CD8-positive, alpha-beta memory T cell (primary cell): ENCODE measurements at places on chromosomes 5 and 9. TPM values are rescaled to one million over a fixed set of nuclear protein-coding genes. Genes with fewer than 3 reads are reported as not detected.

DNA sequence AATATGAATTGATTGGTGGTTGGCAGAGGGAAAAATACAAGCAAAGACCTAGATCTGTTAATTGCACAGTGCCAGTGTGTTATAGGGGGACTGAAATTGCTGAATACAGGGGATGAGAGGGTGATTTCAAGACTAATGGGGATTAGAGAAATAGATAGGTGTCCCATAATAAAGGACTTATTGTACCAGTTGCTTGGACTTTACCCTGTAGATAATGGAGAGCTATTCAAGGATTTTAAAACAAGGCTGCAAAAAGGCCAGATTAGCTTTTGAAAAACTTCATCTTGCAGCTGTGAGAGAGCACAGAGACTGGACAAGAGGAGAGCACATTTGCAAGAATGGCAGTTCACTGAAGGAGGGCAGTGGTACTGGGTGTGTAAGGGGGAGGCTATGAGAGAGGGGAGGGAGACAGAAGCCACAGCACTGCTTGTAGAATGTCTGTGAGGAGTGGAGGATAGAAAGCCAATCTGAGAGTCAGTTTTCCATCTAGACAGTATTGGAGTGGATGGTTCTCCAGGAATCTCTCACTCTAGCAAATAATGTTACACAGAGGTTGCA lies 28.8 kb upstream of the SCAMP1 start:
- DNase-seq = no peak

- peak; percentile 8 for DNase-seq
Measured at GRCh38 chr9:124255222-124255621, 2.5 kb upstream of the NEK6 start.

DNA sequence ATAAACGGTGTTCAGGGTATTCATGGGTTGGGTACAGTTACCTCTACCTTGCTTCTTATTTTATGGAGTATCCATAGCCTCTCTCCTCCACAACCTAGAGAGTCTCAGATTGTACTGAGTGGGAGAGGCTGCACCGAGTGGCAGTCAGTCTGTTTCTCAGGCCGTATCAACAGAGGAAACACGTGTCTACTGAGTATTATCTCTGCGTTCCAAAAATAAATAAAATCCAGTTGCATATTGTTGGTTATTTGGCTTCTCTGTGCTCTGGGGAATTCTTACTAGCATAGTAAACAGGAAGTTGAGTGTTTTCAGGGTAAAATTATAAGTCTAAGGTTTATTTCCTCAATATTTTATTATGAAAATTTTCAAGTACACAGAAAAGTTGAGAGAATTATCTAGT lies 231.0 kb downstream of the ARHGEF28 start:
- no peak for DNase-seq

DNA sequence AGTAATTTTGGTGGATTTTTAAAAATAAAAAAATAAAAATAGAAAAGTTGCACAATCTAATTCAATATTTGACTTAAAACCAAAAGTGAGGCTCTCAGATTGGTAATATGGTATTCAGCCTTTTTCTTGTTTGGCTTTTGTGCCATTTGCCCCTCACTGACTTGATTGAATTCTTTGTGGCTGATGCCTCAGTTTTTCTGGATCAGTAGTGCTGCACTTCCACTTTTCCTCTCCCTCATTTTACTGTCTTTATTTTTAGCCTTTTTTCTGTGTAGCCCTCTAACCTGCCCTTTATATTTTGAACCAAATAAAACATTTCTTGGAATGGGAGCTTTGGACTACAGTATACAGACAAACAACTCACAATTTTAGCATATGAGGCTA lies 3.8 kb upstream of the MSMP start:
- no peak for DNase-seq

GRCh38 chr9:131017067-131017466 lies 8.1 kb downstream of the LAMC3 start:
- no peak for DNase-seq

GRCh38 chr5:148805326-148806290 lies 20.8 kb upstream of the ADRB2 start:
- DNase-seq = no peak

- no peak for DNase-seq
Measured at GRCh38 chr5:148909766-148910165, 83.4 kb downstream of the ADRB2 start.

- DNase-seq = no peak
Measured at GRCh38 chr9:136244122-136244968, 1.3 kb downstream of the QSOX2 start.

DNA sequence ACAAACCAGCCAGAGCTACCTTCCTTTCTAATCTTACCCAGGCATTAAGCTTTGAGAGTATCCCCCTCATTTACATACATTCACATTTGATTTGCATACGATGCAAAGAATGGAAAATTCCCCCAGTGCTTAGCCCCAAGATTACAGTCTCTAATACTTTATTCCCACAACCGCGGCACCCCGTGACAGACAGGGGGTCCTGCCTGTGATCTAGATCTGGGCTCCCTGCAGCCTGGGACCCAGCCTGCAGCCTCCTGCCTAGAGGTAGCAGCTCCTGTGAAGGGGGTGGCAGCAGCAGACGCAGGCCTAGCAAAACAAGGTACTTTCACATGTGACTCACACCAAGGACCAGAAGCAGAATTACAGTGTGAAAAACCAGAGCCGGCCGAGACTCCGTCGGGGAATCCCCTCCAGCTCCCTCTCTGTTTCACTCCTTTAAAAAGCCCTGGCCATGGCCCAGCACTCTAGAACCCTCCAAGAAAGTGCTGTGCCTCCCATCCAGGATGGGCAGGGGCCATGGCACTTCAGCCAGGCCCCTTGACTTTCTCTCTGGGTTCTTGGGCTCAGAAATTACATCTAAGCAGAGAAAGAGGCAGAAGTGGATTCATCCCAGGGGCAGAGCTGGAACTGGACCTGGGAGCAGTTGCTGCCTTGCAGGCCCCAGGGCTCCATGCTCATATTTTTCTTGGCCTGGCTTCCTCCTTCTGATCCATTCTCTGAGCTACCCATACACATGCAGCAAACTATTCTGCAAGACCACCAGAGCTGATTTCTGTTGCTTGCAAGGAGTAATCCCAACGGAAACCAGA lies 14.0 kb upstream of the TCF7 start:
- peak; percentile 74 for DNase-seq

GRCh38 chr9:128098297-128099230 lies 29.0 kb downstream of the PTGES2 start:
- no peak for DNase-seq

DNA sequence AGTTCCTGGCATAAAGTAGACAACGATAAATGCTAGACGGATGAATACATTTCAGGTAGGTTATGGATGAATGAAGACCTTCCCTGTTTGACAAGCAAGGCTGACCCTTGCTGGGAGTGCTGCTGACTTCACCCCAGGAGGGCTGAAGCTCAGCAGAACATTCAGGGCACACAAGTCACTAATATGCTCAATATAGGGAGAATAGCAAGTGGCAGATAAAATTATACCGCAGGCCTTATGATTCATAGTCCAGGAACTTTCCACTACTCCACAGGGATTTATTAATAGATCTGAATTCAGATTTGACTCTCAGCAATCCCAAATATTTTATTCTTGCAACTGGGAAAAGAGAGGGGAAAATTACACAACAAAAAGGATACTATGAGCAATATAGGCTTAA lies 38.2 kb upstream of the GRAMD2B start:
- no peak for DNase-seq

DNA sequence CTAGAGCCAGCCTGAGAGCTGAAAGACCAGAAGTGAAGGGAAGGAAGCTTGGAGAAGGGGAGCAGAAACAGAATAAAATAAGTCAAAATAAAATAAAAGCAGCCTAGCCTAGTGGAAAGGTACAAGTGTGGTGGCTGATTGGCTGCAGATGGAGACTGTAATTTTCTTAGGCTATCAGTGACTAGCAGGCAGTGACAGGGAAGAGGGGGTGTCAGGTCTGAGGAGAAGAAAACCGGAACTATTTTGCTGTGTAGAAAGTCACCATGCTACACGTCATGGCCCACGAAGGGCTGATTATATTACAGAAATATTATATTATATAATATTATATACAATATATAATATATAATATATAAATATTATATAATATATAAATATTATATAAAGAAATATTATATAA lies 98.1 kb upstream of the TAF11L2 start:
- DNase-seq = no peak

GRCh38 chr5:172371684-172372083 lies 82.6 kb downstream of the SH3PXD2B start:
- DNase-seq = no peak

DNA sequence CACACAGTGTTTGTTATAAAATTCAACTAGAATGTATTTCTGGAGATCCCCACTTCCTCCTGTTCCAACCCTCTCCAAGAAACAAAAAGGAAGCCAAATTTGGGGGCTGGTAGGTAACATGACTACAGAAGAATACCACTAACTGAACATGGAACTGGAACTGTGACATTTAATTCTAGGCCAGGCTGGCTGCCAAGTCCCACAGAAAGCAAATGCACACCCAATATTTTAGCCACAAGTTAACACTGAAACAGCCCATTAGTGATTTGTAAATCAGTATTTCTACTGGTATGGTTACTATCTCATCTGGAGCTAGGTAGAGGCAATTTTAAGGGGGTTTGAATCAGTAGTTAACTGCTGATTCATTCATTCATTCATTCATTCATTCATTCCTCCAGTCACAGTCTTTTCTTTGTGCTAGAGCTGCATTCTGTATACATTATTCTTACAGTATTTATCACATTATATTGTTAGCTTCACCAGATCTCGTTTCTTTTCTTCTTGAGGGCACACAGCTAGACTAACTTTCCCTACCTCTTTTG lies 131.7 kb upstream of the GDNF start:
- no peak for DNase-seq

- DNase-seq = no peak
Measured at GRCh38 chr9:82599336-82599949, 463.5 kb downstream of the RASEF start.

GRCh38 chr9:133683586-133684120 lies 47.5 kb downstream of the DBH start:
- peak; percentile 61 for DNase-seq

DNA sequence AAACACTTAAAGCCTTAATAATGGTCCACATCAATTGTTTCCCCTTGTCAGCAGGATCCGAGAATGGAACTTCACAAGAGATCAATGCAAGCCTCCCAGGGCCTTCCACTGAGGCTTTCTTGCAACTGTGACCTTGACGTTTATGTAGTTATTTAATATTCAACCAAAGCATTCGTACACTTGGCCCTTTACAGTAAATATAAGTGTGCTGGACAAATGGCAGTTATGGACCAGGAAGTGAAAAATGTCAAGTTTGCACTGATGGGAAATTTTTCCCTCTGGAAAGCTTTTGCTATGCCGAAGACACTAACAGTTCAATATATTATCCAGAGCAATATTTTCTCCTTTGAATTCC lies 101.8 kb downstream of the TTLL11 start:
- DNase-seq = no peak

DNA sequence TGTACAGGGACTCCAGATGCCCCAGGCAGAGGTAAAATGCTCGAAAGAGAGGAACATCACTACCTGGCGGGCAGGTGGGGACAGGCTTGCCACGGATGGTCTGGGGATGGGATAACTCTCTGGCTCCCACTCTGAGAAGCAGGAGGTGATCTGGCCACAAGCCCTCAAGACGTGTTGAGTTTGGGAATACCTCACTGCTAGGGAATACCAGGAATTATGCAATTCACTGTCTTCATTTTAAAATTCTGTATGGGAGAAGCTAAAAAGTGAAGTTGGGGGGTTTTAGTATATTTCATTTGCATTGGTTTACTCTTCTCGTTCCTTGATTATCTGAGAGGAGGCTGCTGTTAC lies 510.4 kb downstream of the CCDC171 start:
- DNase-seq = no peak

- DNase-seq = no peak
Measured at GRCh38 chr9:68558545-68558944, 17.9 kb upstream of the TMEM252 start.

DNA sequence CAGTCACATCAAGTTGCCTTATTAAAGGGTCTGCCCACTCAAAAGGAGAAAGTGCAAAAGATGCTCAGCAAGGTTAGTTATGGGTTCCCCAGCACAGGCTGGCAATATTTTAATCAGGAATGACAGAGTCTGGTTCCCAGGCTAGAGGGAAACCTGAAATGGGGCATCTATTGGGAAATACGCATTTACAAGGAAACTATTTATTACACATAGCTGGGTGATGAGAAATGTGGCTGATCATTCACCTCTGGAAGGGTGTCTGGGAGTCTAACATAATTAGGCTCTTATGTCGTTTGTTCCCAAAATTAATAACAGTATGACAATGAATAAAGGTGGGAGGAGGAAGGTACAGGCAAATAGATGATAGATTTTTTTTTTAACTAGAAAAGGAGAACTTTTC lies 314.7 kb downstream of the ENC1 start:
- DNase-seq = no peak

DNA sequence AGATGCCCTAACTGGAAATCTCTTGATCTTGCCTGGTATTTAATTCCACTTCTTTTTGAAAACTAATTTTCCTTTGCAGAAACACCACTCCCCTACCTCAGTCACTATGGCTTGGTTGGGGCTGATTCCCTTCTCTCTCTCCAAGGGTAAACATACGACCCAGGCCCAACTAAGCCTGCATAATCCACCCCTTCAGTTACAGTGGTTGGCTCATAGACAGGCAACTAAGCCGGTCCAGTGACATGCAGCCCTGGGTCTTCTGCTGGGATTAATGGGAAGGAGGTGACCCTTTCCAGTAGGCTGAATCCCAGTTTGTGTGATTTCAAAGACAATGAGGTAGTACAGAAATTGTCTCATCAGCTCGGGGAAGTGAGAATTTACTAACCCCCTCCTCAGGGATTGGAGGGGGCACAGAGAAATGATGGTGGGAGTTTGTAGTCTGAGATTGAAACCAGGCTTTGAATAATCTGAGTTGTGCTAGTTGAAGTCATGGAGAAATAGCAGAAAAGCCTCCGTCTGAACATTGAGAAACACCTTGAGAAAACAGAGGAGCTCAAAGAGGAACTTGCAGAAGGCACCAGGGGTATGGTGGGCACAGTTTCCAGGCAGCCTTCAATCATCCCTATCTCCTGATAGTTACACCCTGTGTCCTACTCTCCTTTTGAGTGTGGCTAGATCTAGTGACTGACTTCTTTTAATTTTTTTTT lies 148.9 kb downstream of the GCNT1 start:
- no peak for DNase-seq

The PCDHA9 gene
- not detected for polyA plus RNA-seq

The ECM2 gene
- not detected for polyA plus RNA-seq

The TMEM215 gene
- polyA plus RNA-seq = not detected

The AP3S1 gene
- polyA plus RNA-seq = 77.5 TPM

The KIF20A gene
- polyA plus RNA-seq = 0.13 TPM

The PCDHB8 gene
- not detected for polyA plus RNA-seq

The FAM151B gene
- not detected for polyA plus RNA-seq

The SOX30 gene
- 0.28 TPM for polyA plus RNA-seq

The C9orf57 gene
- not detected for polyA plus RNA-seq

The IFNK gene
- not detected for polyA plus RNA-seq

The ENTPD2 gene
- not detected for polyA plus RNA-seq
